CD4-positive, CD25-positive, alpha-beta regulatory T cell (primary cell): ENCODE measurements at places on chromosomes 12 and 14.

- DNase-seq: no peak
Measured at GRCh38 chr12:40942326-40942725, 245.8 kb upstream of the PDZRN4 start.

- DNase-seq: no peak
Measured at GRCh38 chr12:54840244-54840865, 14.0 kb upstream of the MUCL1 start.

DNA sequence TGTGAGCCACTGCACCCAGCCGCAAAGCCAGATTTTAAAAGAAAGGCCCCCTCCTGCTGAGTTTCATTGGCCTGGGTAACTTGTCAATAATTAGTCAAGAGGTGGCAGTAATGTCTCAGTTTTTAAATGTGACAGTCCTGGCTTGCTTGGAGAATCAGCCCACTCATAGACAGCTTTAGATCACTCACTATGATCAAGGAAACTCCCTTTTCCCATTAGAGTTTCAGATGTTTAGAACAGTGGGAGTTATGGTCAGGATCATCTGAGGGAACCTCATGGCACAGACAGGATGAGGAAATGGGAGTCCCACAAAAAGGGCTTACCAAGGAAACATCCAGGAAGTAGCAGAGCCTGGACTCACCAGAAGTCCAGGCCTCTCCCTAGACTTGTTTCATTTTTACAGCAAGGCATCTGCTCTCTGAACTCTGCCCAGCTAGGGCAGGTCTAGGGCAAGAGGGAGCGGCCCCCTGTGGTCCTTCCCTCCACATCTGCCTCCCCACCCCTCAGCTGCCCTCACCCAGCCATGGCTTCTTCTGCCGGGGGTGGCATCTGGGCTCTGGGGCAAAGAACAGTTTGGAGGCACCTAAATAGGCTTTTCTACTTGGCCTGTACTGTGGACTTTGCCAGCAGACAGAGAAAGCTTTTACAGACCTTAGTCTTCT is 11.2 kb downstream of the BCL2L14 start:
- no peak for DNase-seq

- no peak for DNase-seq
Measured at GRCh38 chr12:129300011-129300410, 446.7 kb downstream of the GLT1D1 start.

DNA sequence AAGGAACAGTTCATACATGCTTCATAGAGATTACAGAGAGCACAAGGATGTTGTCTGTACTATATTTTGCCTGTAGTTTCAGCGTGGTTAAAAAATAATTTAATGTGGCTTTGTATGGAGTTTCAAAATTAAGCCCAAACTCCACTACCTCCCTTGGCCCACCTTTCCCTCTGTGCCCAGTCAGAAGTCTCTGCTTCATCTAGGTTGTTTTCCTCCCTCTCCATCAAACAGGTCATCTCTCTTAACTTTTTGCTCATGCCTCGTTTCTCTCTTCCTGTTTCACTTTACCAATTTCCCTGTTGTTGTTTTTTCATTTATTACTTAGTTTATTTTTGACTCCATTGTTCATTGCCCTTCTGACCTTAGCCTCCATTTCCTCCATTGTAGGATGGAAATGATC is 94.9 kb upstream of the NEDD1 start:
- no peak for DNase-seq

DNA sequence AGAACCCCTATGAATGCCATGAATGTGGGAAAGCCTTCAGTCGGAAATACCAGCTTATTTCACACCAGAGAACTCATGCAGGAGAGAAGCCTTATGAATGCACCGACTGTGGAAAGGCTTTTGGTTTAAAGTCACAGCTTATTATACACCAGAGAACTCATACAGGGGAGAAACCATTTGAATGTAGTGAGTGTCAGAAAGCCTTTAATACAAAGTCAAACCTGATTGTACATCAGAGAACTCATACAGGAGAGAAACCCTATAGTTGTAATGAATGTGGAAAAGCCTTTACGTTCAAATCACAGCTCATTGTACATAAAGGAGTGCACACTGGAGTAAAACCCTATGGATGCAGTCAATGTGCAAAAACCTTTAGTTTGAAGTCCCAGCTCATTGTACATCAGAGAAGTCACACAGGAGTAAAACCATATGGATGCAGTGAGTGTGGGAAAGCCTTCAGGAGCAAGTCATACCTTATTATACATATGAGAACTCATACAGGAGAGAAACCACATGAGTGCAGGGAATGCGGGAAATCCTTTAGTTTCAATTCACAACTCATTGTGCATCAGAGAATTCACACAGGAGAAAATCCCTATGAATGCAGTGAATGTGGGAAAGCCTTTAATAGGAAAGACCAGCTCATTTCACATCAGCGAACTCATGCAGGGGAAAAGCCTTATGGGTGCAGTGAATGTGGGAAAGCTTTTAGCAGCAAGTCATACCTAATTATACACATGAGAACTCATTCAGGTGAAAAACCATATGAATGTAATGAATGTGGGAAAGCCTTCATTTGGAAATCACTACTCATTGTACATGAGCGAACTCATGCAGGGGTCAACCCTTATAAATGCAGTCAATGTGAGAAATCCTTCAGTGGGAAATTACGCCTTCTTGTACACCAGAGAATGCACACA is 22.3 kb downstream of the ZNF268 start:
- DNase-seq: no peak

DNA sequence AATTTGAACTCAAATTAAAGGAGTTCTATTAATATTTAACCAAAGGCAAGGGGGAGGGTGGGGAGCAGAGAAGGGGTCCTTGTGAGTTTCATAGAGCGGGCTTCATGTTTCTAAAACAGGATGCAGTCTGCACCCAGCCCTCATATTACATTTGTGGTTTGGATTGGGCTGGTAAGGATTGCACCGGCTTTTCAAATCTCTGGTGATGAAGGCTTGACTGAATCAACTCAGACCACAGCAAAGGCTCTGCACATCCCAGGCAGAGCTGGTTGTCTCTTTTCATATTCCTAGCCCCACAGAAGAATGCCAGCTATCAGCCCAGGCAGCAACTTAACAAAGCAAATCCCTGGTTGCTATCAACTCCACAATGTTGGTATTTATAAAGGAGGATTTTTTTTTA is 1221.4 kb downstream of the VRK1 start:
- peak; percentile 73 for DNase-seq

GRCh38 chr14:95946867-95947266 is 70.2 kb downstream of the TUNAR start:
- DNase-seq: no peak

GRCh38 chr12:124622331-124622730 is 54.9 kb upstream of the NCOR2 start:
- DNase-seq: no peak

DNA sequence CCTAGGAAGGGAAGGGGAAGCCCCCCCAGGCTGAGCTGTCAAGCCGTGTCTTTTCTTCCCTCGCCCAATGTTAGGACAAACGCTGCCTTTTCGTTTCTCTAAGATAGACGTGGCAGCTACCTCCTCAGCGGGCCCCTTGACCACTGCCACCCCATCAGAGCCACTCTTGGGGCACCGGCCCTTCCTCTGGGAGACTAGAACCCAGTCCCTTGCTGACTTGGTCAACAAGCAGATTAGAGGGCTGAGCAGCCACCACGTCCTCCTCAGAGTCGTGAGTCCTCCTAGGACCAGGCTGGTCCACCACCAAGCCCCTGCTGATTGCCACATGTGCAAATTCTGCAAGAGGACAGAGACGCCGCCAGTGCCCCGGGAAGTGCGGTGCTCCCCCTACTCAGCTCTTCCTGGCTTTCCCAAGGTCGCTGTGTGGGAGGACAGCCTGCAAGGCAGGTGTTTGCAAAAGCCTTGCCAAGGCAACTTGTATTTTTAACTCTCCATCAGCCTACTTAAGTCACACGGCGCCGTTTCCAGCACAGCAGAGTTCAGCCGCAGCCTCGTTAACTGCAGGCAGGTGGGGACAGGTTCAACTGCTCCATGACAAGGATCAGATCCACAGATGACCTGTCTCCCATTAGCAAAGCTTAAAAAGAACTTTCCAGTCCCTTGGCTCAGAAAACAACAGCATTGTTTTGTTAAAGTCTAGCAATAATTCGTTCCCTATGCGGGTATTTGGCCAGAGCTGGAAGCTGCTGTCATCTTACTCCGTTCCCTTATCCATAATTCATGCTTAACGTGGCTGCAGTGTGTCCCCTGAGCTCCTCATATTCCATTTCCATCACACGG is 65.6 kb downstream of the TESC start:
- no peak for DNase-seq

DNA sequence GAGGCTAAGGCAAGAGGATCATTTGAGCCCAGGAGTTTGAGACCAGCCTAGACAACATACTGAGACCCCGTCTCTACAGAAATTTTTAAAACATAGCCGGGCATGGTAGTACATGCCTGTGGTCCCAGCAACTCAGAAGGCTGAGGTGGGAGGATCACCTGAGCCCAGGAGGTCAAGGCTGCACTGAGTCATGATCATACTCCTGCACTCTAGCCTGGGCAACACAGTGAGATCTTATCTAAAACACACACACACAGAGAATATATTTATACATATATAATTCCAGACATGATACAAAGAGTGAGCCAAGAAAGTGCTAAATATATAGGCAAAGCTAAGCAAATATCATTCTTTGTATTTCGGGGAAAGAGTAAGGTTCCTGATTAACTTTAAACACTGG is 9.4 kb downstream of the ZFC3H1 start:
- no peak for DNase-seq

DNA sequence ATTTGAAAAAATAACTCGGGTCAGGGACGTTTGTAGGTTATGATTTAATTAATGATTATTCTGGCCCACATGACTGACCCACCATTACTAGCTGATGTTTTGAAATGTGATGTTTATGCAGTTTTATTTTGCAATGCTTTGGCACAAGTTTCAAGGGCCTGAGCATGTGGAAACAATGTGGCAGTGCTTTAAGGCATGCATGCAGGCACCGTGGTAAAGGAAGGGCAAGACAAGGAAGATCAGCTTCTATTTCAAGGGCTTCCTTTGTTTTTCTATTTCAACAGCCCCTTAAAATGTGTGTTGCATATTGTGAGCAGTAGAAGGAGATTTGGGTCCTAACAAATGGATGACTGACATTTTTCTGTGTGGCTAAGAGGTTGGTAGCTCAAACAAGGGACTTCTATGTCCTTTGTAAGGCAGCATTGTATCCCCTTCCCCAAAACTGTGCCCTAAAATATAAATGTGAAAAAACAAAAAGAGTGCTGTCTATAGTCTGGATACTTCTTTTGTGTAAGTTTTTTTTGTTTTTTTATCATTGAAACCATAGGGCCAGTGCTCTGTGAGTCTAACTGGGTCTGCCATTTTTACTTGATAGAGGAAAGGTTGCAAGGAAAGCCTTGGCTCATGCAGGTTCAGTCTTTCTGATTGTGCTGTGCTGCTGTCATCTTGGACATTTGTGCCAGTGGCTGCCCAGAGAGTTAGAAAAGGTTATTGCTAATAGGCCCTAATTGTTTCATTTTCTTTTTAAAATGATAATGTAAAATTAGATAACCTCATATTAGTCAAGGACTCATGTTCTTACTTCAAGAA is 103.5 kb downstream of the FGD4 start:
- no peak for DNase-seq

DNA sequence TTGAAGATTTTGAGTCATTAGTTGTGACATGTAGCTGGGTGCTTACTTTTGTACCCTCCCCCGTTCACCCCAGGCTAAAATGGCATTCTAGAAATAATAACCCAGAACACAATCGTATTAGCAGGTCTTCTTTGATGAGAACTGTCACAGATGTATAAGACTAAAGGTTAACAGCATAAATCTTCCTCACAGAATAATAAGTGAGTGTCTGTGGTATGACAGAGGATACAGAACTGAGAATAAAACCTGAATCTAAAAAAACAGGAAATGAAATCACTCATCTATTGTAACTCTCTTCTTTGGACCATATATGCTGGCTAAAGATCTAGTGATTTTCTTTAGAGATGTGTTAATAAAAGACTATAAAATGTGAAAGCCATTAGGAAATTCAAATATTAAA is 746.6 kb downstream of the LRFN5 start:
- no peak for DNase-seq

DNA sequence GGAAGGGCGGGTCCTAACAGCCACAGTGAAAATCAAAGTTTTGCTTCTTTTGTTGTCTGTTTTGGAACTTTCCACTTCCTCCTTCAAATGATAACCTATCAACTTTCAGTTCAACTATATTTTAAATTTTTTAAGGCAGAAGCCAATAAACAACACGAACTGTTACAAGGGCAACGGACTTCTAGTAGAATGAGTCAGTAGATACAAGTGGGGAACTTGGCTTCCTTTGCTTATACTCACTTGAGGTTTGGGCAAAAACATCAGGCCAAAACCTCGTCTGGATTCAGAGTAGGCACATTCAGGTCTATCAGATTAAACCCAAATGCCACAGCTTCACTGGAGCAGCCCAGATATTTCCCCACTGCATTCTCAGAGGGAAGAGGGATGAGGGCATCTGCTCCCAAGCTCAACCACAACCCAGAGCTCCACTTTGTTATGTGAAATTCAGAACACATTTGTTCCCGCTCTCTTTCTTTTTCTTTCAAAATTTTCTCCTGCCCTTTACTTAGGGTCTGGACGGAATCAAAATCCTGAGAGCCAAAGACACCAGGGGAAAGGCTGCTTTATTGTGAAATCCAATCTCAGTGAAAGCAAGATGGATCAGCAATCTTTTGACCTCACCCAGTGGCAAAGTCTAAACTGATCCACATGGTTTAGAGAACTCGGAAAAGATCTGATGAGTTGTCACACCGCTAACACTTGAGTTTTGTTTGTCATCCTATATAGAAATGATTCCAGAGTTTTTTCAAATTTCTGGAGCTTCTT is 152.5 kb upstream of the BTG1 start:
- peak; percentile 82 for DNase-seq

GRCh38 chr14:86672080-86672479 is 1142.1 kb downstream of the FLRT2 start:
- DNase-seq: no peak

- DNase-seq: no peak
Measured at GRCh38 chr12:99983456-99984258, 1.1 kb downstream of the ANKS1B start.

- DNase-seq: no peak
Measured at GRCh38 chr12:47610686-47611252, 95.1 kb downstream of the RPAP3 start.

GRCh38 chr12:65826353-65827171 is 2.3 kb downstream of the HMGA2 start:
- no peak for DNase-seq

DNA sequence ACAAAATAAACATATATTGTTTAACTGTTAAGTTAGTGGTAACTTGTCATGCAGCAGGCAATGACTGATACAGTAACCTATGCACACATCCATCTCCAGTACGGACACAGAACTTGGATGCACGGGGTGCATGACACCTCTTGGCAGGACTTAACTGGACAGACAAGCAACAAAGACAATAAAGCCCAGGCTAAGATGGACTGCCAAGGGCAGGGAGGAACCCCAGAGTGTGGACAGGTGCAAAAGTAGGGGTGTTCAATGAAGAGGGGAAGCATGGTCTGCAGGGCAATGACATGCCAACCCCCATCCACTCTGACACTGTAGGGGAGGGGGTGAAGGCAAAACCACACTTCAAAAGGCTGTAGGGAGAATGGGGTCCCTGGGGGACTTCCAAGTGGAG is 11.7 kb downstream of the SSH1 start:
- no peak for DNase-seq
